ENCODE measurements at places on chromosomes 11 and 22. TPM values are rescaled to one million over a fixed set of nuclear protein-coding genes. Genes with fewer than 3 reads are reported as not detected.
A peak's percentile ranks its signal among the peaks of the same experiment; 100 is the strongest.

DNA sequence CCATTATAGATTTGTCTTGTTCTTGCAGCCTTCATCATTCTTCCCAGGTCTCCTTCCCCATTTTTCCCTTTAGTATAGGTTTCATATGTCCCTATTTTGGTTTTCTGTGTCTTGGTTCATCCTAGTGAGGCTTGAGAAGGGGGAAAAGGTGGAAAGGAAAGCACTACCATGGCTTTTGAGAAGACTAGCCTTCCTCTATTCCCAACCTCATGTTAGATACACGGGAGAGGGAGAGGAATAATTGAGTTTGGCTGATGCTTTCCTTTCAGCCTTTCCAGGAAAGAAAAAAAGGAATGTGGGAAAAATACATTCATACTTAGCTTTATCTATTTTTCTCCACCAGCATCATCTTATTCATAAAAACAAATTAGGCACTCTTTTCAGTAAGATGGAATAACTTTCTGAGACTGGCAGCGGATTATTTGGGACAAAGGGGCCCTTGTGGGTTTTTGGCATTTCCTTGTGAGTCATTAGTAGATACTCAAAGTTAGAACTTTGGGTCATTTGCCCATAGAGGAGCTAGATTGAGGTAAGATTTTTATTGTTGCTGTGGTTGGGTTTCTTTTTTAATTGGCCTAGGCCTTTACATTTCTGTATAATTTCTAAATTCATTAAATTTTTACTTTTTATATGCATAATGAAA lies 23.8 kb downstream of the CAPRIN1 start:
- DNase-seq, result no peak

GRCh38 chr11:31651822-31652221 lies 142.3 kb downstream of the ELP4 start:
- DNase-seq, result no peak

GRCh38 chr22:40009292-40009774 lies 14.6 kb downstream of the FAM83F start:
- DNase-seq, result no peak

GRCh38 chr11:92702037-92702804 lies 267.2 kb upstream of the MTNR1B start:
- no peak for DNase-seq

DNA sequence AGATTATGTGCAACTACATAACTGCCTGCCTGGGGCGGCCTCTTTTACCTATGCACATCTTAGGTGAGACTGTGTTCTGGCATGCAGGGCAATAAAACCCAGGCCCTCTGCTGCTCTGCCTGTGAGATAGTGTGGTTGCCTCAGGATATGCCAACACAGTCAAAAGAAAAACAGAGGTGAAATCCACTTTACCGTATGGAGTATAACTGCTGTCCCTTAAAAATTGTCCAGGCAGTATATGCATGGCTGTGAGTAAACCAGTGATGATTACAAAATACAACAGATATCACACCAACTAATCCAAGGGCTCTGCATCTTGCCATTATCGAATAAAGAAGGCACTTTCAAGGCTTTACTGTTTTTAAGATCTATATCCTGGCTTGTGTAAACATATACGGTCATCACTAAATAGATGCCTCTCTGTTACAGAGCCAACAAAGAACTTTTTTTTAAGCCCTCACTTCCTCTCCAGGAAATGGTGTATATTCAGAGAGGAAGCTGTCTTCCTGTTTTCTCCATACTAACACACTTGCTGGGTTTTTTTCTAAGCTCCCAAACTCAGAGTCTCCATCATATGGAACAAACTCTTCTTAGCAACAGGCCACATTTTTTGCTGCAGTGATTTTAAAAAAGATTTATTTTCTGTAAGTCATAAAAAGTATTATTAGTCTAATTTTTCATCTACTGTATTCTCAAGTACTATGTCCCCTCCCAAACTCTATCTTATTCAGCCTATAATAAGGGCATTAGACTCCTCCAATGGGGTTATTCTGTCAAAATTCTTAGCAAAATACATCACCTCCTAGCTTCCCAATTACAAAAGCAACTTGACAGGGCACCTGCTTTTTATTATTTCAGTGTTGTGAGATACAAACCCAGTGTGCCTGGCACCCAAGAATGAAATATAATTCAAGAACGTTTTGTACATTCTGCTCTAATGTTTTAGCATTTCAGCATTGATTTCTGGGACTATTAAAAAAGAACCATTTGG lies 135.2 kb downstream of the MAML2 start:
- peak; percentile 23 for DNase-seq

DNA sequence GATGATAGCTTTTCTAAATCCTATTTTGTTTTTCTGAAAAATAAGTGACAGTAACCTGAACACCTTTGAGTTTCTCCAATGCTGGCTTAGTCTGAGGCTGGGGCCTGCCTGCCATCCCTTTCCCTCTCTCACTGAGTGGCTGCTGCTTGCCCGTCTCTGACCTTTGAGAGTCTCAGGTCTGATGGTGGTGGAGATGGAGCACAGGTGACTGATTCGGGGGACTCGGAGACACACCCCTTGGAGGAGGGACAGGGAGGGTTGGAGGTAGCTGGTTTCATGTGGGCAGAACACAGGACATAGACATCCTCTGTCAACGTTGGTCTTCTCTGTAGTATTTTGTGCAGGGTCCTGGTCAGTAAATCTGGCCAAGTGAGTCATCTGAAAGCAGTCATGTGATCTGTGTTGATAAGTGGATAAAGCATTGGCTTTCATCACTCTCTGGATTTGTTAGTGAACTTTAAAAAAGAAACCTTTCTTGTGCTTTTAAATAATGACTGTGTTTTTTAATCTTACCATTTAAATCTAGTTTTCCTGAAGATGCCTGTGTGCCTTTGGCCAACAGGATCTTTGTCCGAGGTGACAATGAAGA lies 47.1 kb upstream of the CLDN5 start:
- no peak for DNase-seq

DNA sequence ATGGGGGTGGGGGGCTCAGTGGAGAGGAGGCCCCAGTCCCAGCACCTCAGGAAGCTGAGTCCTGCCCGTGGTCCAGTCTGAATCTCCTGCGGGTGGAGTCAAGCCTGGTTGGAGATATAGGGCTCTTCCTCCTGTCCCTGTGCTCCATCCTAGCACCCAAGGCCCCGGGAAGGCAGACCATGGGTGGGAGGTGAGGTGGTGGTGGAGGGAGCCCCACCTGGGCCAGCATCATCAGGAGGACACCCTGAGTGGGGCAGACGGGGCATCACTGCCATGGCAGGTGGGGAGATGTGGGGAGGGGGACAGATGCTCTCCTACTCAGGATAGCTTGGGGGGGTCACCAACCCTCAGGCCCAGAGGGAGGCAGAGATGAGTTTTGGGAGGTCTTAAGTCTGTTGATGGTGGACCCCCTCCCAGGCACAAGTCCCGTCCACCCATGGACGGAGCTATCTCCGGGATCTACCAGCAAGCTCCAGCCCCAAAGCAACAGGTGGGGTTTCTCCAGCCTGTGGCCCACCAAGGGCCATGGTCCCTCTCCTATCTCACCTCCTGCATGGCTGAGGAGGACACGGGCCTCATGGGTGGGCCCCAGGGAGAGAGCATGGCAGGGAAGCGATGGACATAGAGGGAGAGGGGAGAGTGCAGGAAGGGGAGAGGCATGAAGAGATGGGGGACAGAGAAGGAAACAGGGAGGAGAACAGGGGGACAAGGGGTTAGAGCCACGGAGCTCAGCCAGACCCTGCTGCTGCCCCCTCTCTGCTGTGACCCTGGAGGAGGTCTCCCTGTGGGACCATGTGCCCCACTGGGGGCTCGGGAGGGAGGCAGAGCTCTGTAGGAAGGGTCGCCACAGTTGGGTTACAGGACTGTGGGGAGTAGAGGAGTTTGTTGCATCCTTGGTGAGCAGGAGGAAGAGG lies 1.3 kb downstream of the MRGPRE start:
- DNase-seq, result no peak

DNA sequence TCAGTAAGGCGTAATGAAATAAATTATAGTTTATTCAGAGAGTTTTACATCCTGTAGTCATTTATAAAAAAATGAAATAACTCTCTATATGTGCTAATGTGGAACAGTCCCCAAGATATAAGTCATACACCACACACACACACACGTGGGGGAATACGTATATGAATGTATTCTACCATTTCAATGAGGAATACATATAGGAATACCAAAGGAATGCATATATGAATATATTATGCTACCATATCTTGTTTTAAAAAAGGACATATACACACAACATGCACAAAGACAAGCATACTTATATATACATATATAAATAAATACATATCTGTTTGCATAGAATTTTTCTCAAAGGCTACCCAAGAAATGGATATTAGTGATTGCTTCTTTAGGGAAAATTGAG lies 39.6 kb upstream of the GRIK4 start:
- no peak for DNase-seq

DNA sequence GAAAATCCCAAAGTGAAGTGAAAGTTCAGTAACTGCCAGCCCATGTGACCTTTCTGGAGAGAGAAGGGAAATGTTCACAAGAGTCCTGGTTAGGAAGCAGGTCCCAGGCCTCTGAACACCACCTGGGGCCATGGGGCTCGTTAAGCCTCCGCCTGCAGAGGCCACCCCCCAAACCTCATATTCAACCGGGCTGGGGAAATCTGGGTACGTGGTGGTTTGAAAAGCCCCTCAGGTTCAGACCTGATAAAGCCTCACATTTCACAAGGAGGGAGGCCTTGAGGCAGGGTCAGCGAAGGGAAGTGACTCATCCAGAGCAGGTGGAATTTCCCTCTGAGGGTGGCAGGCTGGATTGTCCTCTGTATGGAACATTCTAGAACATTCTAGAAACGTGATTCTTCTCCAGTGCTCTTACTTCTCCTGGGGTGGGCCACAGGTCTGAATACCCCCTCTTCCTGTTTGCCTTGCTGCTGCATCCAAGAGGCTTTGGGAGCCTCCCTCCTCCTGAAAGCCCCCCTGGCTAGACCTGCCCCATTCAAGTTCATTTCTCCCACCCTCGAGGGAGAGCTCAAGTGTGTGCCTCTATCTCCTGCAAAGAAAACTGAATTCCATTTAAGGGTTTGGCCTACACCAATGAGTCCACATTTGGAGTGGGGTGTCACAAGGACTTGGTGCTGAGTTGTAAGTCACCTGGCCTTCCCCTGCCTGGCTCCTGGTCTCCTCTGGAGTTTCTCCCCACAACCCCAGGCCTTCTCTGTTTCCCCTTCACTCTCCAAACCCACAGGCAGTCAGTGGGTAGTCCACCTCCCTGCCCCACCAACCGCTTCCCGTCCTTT lies 6.3 kb downstream of the FXYD2 start:
- DNase-seq, result peak; percentile 84

- no peak for DNase-seq
Observed at GRCh38 chr11:94445641-94446040, 44.4 kb upstream of the GPR83 start.

Gene RASL10A
- 3.8 TPM for total RNA-seq

Gene CASP1
- 13.5 TPM for total RNA-seq
